ENCODE measurements at places on chromosomes 5 and 9.

DNA sequence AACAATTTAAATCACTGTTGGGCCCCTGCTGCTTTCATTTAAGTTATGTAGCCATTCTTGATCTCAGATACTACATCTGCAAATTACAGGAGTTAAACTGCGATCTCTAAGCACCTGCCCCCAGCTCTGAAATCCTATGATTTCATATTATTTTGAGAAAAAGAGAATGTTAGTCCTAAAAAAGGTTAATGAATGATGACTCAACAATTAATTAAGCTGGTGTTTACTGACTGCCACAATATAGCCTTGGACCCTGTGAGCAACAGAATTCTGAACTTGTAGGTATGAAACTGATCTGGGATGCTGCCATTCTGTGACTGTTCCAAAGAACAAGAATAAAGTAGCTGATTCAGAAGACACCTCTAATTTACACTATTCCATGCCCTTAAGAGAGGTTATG lies 124.4 kb upstream of the FBXL7 start:
- H3K4me3 ChIP-seq: no peak overlapping the region
- no peaks in the 10 kb centered on the region for H3K27me3 ChIP-seq
- peaks cover 2% of the 10 kb centered on the region for H3K36me3 ChIP-seq
- no peaks in the 10 kb centered on the region for H3K4me1 ChIP-seq
- DNase-seq: no peak

DNA sequence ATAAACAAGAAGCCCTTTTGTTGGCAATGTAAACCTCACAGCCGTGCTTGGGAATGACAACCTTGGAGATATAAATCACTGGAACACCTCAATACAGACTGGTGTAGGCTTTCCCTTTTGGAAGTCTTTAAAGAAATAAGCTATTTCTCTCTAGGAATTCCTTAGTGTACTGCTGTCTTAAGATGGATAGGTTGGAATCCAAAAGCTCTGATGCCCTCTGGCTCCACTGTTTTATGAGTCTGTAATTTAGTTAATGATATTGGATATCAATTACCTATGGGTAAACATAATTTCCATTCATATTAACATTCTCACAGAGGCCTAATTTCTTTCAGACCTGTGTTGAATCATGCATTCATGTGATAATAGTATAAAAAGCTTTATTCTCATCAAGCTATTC lies 435.9 kb upstream of the MPDZ start:
- H3K27ac ChIP-seq: no peak overlapping the region
- no peak for DNase-seq
- H3K4me3 ChIP-seq: no peak overlapping the region
- no peaks in the 10 kb centered on the region for H3K4me1 ChIP-seq

DNA sequence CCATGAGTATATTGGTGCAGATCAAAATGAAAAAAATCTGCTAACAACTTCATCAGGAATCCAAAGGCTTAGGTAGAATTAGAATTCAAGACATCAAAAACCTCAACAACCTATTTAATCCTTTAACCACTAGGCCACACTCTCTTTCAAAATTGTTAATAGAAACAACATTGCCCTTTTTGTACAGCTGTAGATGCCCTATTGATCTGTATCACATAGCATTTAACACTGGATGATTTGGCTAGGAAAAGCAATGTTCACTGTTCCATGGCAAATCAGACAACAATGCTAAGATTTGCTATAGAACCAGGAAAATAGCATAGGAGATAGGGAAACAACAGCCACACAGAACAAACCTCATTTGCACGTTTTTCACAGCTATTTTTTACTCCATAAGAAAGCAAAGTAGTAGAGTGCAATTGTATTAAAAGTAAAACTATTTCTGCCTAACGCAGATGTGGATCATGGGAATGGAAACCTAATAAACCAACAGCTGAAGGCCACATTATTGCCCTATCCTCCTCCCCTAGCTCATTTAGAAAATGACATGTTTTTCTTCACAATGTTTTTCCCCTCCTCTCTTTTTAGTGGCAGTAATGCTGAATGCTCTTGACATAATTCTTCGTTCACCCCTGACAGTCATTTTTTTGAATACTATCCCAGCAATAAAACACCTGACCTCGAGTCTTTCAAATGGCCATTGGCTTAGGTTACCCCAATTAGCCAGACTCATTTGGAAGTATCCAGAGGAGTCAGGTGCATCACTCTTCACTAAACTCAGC lies 373.0 kb upstream of the CCNH start:
- no peak overlapping the region for H3K27ac ChIP-seq
- no peak overlapping the region for H3K4me3 ChIP-seq
- H3K4me1 ChIP-seq: no peaks in the 10 kb centered on the region
- no peaks in the 10 kb centered on the region for H3K36me3 ChIP-seq
- peaks cover 26% of the 10 kb centered on the region for H3K27me3 ChIP-seq
- DNase-seq: no peak

- DNase-seq: no peak
- H3K4me1 ChIP-seq: no peaks in the 10 kb centered on the region
- H3K27ac ChIP-seq: no peak overlapping the region
- no peaks in the 10 kb centered on the region for H3K36me3 ChIP-seq
Observed at GRCh38 chr9:8254541-8254940, 455.0 kb upstream of the DMAC1 start.

DNA sequence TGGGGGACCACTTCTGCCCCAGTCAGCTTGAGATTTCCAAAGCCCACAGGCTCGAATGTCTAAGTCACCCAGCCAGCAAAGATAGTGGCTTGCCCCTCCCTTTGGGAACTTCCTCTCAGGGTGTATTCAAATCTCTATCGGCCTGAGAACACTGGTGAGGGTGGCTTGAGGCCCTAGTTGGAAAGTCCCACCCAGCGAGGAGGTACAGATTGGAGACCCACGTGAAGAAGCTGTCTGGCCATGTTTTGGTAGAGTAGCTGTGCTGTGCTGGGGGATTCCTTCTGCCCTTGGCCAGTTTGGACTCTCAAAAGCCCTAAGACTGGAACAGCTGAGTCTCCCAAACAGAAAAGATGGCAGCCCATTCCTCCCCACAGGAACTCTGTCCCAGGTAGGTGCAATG lies 172.7 kb upstream of the RIOK2 start:
- no peaks in the 10 kb centered on the region for H3K36me3 ChIP-seq
- H3K4me3 ChIP-seq: no peak overlapping the region
- H3K27ac ChIP-seq: no peak overlapping the region
- no peaks in the 10 kb centered on the region for H3K27me3 ChIP-seq
- no peak for DNase-seq

GRCh38 chr5:53481887-53482716 lies 1.7 kb downstream of the FST start:
- H3K4me3 ChIP-seq: peak overlapping the region; percentile 84
- H3K36me3 ChIP-seq: peaks cover 12% of the 10 kb centered on the region
- peak overlapping the region; percentile 67 for H3K27ac ChIP-seq
- H3K27me3 ChIP-seq: peaks cover 48% of the 10 kb centered on the region
- DNase-seq: peak; percentile 59
- peaks cover 28% of the 10 kb centered on the region for H3K4me1 ChIP-seq

GRCh38 chr9:92170848-92171247 lies 55.6 kb upstream of the SPTLC1 start:
- no peak overlapping the region for H3K27ac ChIP-seq
- peaks cover 49% of the 10 kb centered on the region for H3K27me3 ChIP-seq
- H3K4me1 ChIP-seq: no peaks in the 10 kb centered on the region
- DNase-seq: no peak
- no peak overlapping the region for H3K4me3 ChIP-seq

GRCh38 chr5:102758576-102758975 lies 3.5 kb downstream of the PAM start:
- H3K27ac ChIP-seq: peak overlapping the region; percentile 90
- H3K36me3 ChIP-seq: peaks cover 15% of the 10 kb centered on the region
- DNase-seq: no peak
- no peaks in the 10 kb centered on the region for H3K27me3 ChIP-seq

DNA sequence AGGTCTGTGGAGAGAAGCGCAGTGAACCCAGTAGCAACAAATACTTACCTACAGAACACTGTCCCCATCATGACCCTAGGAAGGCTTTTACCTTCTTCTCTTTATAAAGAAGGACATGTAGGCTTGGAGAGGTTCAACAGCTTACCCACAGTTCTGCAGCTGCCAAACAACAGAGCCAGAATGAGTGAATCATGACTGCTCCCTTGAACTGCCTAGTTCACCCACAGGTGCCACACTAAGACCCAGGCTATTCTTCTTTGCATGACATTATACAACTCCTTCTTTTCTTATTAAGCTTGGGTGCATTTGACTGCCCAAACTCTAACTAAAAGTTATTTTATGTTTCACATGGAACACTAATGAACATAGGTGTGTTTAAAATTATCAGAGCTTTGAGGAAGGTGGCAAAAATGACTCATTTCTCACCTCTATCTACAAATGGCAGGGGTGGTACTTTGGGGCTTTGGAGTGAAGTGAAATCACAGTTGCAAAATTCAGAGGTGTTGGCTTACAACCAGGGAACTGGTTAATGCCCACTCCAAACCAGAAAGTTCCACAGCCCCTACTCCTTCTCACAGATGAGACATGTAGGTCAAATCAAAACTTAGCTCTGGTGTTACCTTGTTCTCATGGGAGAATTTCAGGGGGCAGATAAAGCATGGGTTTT lies 201.6 kb downstream of the SEMA6A start:
- H3K27me3 ChIP-seq: no peaks in the 10 kb centered on the region
- DNase-seq: no peak

DNA sequence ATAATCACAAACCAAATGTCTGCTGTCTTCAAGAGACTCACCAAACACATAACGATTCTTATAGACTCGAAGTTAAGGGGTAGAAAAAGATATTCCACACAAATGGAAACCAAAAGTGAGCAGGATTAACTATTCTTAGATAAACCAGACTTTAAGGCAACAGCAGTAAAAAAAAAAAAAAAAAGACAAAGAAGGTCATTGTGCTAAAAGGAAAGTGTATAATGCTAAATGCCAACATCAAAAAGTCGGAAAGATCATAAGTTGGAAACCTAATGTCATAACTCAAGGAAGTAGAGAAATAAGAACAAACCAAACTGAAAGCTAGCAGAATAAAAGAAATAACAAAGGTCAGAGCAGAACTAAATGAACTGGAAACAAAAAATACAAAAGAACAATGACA lies 714.6 kb downstream of the SEMA5A start:
- no peak overlapping the region for H3K27ac ChIP-seq
- H3K36me3 ChIP-seq: peaks cover 3% of the 10 kb centered on the region
- H3K4me1 ChIP-seq: no peaks in the 10 kb centered on the region
- no peak overlapping the region for H3K4me3 ChIP-seq
- DNase-seq: no peak

- peak overlapping the region; percentile 48 for H3K4me3 ChIP-seq
- DNase-seq: no peak
- peaks cover 38% of the 10 kb centered on the region for H3K27me3 ChIP-seq
- H3K27ac ChIP-seq: no peak overlapping the region
- peaks cover 6% of the 10 kb centered on the region for H3K4me1 ChIP-seq
Observed at GRCh38 chr5:142551338-142552067, 134.4 kb downstream of the FGF1 start.

DNA sequence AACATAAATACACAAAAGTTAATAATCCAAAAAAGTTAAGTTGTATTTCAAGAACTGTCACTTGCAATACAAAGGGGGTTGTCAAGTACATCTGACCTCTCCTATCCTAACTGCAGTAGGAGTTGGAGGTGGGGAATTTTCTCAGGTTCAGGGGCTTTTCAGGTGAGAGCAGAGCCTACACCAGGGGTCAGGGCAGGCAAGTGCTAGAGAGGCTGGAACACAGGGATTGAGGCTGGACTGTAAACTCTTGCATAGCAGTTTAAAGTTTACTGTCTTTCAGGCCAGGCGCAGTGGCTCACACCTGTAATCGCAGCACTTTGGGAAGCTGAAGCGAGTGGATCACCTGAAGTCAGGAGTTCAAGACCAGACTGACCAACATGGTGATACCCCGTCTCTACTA lies 25.4 kb upstream of the RASGRF2 start:
- no peaks in the 10 kb centered on the region for H3K36me3 ChIP-seq
- H3K27ac ChIP-seq: no peak overlapping the region
- no peak for DNase-seq
- H3K4me3 ChIP-seq: no peak overlapping the region
- H3K4me1 ChIP-seq: peaks cover 5% of the 10 kb centered on the region

GRCh38 chr9:13171261-13171660 lies 108.2 kb downstream of the MPDZ start:
- H3K27ac ChIP-seq: no peak overlapping the region
- H3K4me1 ChIP-seq: no peaks in the 10 kb centered on the region
- DNase-seq: no peak

DNA sequence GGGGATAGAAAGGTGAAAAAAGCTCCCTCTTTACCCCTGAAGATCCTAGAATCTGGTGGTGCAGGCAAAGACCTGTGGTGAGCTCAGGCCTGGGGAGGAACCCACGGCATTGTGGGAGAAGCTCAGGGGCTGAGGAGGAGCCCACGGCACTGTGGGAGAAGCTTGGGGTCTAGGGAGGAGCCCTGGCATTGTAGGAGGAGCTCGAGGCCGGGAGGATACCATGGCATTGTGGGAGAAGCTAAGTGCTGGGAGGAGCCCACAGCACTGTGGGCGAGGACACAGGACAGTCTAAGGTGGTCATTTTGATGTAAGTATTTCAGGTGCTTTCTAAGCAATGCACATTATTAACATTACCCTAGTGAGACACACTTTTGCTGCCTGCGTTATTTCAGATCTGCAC lies 179.7 kb downstream of the HSD17B3 start:
- no peak overlapping the region for H3K27ac ChIP-seq
- H3K36me3 ChIP-seq: no peaks in the 10 kb centered on the region
- H3K27me3 ChIP-seq: peaks cover 6% of the 10 kb centered on the region
- peaks cover 25% of the 10 kb centered on the region for H3K4me1 ChIP-seq
- no peak overlapping the region for H3K4me3 ChIP-seq

DNA sequence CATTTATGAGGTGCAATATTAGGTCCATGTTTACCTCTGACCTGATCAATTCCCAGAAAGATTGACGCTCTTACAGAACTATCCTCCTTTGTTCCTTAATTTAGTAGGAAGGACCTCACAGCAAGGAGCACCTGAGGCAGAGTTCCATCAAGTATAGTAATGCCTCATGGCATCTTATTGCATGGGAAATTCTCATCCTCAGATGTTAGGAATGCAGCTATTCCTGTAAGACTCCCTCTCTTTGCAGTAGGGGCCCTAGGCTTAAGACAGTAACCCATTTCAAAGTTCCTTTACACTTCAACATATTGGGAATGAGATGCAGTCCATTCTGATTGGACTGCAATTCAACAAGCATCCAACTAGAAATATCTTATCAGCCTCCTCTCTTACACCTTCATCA lies 69.8 kb downstream of the SLCO4C1 start:
- DNase-seq: no peak
- H3K27me3 ChIP-seq: no peaks in the 10 kb centered on the region
- H3K4me1 ChIP-seq: peaks cover 9% of the 10 kb centered on the region
- H3K4me3 ChIP-seq: no peak overlapping the region

DNA sequence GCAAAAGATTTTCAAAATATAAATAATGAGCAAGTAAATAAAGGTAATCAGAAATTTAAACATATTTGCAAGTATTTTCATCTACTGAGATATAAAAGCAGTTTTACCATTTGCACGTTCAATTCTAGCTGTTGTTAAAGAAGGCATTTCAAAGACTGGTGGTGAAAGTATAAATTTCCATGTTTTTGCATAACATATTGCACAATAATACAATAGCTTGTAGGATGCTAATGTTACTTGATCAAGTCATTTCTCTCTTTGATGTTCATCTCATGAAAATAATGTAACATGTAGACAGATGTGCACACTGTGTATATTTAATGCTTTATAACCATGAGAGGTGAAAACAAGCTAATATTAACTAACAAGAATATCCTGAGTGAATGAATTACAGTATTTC lies 651.9 kb downstream of the CDH9 start:
- H3K27ac ChIP-seq: no peak overlapping the region
- no peak for DNase-seq
- H3K4me1 ChIP-seq: no peaks in the 10 kb centered on the region
- no peak overlapping the region for H3K4me3 ChIP-seq
- no peaks in the 10 kb centered on the region for H3K36me3 ChIP-seq

Measured in effector memory CD8-positive, alpha-beta T cell (primary cell).